Ascending aorta (tissue), 2 donors: ENCODE measurements at places on chromosomes 7 and 10.

DNA sequence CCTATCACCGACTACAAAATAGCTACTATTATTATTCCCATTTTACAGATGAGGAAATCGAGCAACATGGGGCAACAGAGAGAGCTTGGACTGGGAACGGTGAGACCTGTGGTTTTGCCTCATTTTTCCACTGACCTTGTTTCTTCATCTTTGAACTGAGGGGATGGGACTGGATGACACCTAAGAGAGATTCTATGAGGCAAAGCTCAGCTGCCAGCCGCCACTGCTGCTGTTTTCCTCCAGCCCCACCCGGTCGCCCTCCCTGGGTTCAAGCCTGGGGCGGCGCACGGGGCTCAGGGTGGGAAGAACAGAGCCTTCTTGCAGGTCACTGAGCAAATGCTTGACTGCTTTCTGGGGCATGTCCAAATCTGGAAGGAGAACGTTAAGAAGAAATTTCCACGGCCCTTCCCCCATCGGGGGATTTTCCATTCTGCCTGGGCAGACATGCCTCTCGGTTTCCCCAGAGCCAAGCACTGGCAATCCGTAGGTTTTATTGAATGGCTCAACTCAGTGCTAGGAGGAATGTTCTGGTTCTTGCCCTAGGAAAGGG is 12.3 kb downstream of the DDIT4 start:
- H3K27ac ChIP-seq, result no peak overlapping the region
- H3K27me3 ChIP-seq, result no peaks in the 10 kb centered on the region
- H3K4me3 ChIP-seq, result no peak overlapping the region
- peaks cover 3% of the 10 kb centered on the region for H3K4me1 ChIP-seq
- no peak for DNase-seq
- no peaks in the 10 kb centered on the region for H3K36me3 ChIP-seq

DNA sequence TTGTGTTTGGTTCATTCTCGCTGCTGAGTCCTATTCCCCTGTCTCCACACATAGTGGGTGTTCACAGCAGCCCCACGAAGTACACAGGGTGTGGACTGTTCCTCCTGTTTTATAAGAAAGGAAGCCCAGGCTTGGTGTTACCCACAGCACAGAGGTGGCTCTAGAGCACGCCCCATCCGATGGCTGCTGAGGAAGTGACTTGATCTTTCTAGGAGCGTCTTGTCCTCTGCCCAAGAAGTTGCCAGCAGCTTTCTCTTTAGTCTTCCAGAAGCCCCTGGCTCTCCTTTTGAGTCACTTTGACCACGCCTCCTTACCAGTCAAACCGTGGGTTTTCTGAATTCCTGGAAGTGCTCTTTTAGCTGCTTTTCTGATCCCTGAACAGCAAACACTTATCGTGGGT is 94.0 kb downstream of the GRK5 start:
- H3K4me3 ChIP-seq, result no peak overlapping the region
- no peaks in the 10 kb centered on the region for H3K27me3 ChIP-seq
- DNase-seq, result no peak
- peak overlapping the region; percentile 89 for H3K27ac ChIP-seq

- DNase-seq, result no peak
- H3K36me3 ChIP-seq, result no peaks in the 10 kb centered on the region
- no peak overlapping the region for H3K4me3 ChIP-seq
- no peaks in the 10 kb centered on the region for H3K4me1 ChIP-seq
These were observed 188.8 kb downstream of the GFRA1 start for GRCh38 chr10:116084161-116084560.

DNA sequence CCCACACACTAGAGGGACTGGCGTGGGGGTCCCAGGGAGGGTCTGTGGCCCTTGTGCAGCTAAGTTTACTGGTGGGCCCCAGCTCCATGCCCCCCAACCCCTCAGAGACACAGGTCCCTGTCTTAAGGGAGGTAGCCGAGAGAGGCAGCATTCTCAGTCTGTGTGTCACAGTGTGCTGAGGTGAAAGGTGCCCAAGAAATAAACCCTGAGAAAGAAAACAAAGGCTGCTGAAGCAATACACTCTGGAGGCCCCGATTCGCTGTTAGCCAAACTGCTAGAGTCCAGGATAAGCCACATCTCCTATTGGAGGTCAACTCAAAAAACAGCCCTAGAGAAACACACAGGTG is 28.6 kb upstream of the NDST2 start:
- H3K27me3 ChIP-seq, result no peaks in the 10 kb centered on the region
- no peak for DNase-seq
- H3K27ac ChIP-seq, result peak overlapping the region; percentile 87
- peaks cover 71% of the 10 kb centered on the region for H3K36me3 ChIP-seq
- H3K4me3 ChIP-seq, result no peak overlapping the region

GRCh38 chr10:16943295-16944285 is 126.4 kb upstream of the RSU1 start:
- peaks cover 27% of the 10 kb centered on the region for H3K4me1 ChIP-seq
- peak overlapping the region; percentile 8 for H3K4me3 ChIP-seq
- H3K27ac ChIP-seq, result peak overlapping the region; percentile 58
- H3K36me3 ChIP-seq, result no peaks in the 10 kb centered on the region
- no peak for DNase-seq

GRCh38 chr7:8125680-8126444 is 136.1 kb downstream of the ICA1 start:
- DNase-seq, result peak; percentile 69
- no peaks in the 10 kb centered on the region for H3K27me3 ChIP-seq
- no peak overlapping the region for H3K27ac ChIP-seq
- no peaks in the 10 kb centered on the region for H3K36me3 ChIP-seq
- no peak overlapping the region for H3K4me3 ChIP-seq
- H3K4me1 ChIP-seq, result no peaks in the 10 kb centered on the region

GRCh38 chr7:5350600-5351385 is 68.0 kb downstream of the SLC29A4 start:
- no peak overlapping the region for H3K4me3 ChIP-seq
- peaks cover 81% of the 10 kb centered on the region for H3K36me3 ChIP-seq
- H3K27ac ChIP-seq, result no peak overlapping the region

- H3K27ac ChIP-seq, result no peak overlapping the region
- DNase-seq, result peak; percentile 40
- H3K4me1 ChIP-seq, result no peaks in the 10 kb centered on the region
- no peaks in the 10 kb centered on the region for H3K27me3 ChIP-seq
- H3K4me3 ChIP-seq, result no peak overlapping the region
- H3K36me3 ChIP-seq, result no peaks in the 10 kb centered on the region
These were observed 32.3 kb downstream of the RASGEF1A start for GRCh38 chr10:43234471-43235041.

GRCh38 chr10:24700948-24701347 is 22.7 kb downstream of the ARHGAP21 start:
- H3K4me1 ChIP-seq, result peaks cover 6% of the 10 kb centered on the region
- H3K36me3 ChIP-seq, result no peaks in the 10 kb centered on the region
- no peak overlapping the region for H3K27ac ChIP-seq
- DNase-seq, result no peak
- H3K4me3 ChIP-seq, result no peak overlapping the region
- no peaks in the 10 kb centered on the region for H3K27me3 ChIP-seq
